ENCODE measurements at places on chromosomes 7 and 10. TPM values are rescaled to one million over a fixed set of nuclear protein-coding genes. Genes with fewer than 3 reads are reported as not detected.

Gene SH2D4B
- not detected for total RNA-seq

- peak; percentile 67 for DNase-seq
Measured at GRCh38 chr7:45568536-45569289, 5.5 kb upstream of the ADCY1 start.

DNA sequence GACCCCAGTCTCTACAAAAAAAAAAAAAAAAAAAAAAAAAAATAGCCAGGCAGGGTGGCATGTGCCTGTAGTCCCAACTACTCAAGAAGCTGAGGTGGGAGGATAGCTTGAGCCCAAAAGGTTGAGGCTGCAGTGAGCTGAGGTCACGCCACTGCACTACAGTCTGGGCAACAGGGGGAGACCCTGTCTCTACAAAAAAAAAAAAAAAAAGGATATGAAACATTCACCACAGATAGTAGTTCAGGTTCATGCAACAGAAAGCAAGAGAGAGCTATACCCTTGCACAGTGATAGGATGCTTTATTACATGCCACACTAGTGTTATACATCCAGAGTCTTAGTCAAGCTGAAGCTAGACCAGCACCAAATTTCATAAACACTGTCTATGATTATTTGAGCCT is 148.4 kb upstream of the KAT6B start:
- no peak for DNase-seq

Gene RBM28
- total RNA-seq, result 34.9 TPM

GRCh38 chr7:4851459-4852422 is 10.1 kb downstream of the PAPOLB start:
- DNase-seq, result peak; percentile 31

DNA sequence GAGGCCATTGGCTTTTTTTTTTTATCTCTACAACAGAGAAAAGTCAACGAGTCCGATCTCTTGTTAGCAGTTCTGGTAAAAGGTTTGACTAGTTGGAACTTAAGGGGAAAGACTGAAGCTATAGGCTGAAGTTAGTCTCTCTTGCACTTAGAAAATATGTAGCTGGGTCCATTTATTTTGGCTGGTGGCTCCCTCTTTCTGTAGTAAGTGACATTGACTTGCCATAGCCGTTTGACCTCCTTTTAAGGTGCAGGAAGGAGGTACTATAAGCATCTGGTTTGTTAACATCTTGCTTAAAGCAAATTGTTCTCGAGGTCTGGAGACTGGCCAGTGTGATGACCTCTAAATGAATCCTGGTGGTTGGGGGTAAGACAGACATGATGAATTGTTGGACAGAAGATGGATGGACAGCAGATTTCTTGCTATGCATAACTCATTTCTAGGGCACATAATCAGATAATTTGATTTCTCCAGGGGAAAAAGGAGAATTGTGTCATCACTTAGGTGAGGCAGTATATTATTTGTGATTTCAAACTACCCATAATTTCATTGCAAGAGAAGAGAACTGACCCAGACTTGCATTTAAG is 356.3 kb upstream of the GALNT17 start:
- DNase-seq, result no peak

- peak; percentile 83 for DNase-seq
Measured at GRCh38 chr10:30980951-30981616, 50.6 kb downstream of the ZNF438 start.

Gene TUBGCP2
- 49.1 TPM for total RNA-seq

DNA sequence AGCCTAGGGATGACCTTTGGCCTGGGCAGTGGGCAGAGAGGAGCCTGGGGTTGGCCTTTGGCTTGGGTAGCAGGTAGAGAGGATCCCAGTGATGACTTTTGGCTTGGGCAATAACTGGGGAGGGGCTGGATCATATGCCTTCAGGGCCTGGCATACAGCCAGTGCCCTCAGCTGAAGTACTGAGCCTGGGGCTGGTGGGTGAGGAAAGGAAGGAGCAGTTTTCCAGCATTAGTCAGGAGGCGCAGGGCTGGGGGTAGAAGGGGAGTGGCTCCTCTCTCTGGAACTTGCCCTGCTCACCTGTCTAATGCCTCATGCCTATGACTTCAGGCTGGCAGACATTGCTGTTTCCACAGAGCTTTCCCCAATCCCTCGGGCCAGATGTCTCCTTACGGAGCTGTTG is 15.2 kb upstream of the COMTD1 start:
- DNase-seq, result peak; percentile 53

GRCh38 chr7:4713183-4713784 is 31.2 kb downstream of the FOXK1 start:
- DNase-seq, result peak; percentile 82

DNA sequence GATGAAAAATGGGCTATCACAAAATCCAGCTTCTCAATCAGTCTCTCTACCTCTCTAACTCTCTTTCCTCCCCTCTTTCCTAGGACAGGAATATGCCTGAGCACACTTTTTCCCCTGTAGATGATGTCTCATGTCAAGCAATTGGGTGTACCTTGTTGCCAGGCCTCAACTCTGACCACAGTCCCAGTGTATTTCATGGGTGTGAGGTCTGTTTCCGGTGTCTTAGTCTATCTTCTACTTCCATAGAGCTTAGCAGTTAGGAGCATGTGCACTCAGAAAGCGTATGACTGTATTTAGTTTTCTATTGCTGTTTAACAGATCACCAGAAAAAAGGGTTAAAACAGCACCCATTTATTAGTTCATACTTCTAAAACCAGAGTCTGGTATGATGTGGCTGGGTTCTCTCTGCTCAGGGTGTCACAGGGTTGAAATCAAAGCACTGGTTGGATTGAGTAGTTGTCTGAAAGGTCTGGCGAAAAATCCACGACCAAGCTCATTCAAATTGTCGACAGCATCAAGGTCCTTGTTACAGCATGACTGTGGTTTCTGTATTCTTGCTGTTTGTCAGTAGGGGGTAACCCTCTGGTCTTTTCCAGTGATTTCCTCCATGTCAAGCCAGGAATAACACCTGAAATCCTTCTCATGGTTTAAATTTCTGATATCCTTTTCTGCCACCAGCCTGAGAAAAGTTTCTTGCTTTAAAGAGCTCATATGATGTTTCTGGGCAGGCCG is 130.0 kb downstream of the THSD7A start:
- no peak for DNase-seq

Gene BAIAP2L1
- total RNA-seq, result 27.4 TPM

DNA sequence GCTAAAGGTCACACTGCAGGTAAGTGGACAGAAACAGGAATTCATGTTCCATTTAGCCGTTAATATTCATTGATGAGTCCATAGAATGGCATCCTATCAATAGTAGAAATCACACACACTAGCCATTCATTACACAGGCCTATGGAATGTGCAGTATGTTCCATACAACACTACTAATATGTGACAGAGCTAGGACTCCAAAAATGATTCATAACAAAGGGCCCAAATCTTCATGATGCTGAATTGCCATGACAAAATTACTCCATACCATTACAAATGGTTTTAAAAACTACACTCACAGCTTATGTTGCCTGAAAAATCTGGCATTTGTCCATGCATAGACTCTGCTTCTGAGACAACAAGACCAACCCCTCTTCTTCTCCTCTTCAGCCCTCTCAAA is 549.1 kb downstream of the XPNPEP1 start:
- no peak for DNase-seq

GRCh38 chr10:72108830-72109635 is 20.7 kb upstream of the SPOCK2 start:
- DNase-seq, result no peak

DNA sequence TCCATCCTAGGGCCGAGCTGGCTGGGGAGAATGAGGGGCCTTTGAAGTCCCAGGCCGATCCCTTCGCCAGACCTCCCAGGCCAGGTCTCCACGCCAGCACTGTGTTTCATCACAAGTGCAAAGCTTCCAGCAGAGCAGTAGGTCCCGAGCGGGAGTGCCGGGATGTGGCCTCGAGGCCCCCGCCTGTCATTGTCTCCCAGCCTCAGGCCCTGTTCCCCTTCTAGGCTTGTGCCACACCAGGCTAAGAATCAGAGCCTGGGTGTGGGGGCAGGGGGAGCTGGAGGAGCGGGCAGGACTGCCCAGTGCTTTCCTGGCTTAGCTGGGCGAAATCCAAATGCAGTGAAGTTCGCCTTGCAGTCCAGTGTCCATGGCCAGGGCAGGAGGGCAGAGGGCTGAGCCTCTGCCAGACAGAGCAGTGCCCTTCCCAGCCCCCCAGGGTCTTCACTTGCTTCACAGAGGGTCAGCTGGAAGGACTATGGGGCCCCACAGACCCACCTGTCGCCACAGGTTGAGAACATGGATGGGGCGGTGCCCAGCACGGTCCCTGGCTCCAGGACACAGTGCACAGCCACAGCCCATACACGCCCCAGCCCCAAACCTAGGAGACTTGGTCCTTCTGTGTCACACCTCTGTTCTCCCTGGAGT is 20.2 kb upstream of the PFKFB3 start:
- DNase-seq, result no peak

DNA sequence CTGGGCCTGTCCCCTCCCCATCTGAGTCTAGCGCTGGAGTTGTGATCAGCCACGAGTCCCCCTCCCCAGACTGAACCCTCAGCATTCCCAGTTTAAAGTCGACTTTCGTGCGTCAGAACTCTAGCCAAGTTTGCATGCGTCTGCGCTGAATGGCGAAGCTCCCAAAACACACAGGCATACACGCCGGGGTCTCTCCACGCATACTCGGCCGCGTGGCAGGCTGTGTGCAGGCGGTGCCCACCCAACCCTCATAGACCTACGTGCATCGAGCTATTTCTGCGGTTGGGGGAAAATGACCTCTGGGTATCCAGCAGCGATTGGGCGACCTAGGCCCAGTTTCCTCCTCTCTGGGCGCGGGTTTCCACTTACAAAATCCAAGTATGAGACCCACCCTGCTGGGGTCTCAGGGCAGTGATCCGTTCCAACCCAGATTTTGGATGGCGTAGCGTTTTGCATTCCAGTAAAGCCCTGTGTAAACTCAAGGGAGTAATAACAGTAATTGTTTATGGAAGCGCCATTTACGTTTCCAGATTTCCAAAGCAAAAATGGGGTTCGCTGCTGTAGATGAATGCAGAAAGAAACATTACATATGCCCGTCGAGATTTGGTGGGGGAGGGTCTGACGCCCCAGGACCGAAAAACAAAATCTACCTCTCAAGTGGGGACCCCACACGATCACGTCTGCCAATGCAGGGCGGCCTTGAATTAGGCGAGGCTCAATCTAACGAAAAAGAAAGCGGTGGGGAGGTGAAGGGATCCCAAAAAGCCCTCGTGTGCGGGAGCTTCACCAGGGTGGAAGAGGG is 2.0 kb upstream of the HMX3 start:
- DNase-seq, result no peak

DNA sequence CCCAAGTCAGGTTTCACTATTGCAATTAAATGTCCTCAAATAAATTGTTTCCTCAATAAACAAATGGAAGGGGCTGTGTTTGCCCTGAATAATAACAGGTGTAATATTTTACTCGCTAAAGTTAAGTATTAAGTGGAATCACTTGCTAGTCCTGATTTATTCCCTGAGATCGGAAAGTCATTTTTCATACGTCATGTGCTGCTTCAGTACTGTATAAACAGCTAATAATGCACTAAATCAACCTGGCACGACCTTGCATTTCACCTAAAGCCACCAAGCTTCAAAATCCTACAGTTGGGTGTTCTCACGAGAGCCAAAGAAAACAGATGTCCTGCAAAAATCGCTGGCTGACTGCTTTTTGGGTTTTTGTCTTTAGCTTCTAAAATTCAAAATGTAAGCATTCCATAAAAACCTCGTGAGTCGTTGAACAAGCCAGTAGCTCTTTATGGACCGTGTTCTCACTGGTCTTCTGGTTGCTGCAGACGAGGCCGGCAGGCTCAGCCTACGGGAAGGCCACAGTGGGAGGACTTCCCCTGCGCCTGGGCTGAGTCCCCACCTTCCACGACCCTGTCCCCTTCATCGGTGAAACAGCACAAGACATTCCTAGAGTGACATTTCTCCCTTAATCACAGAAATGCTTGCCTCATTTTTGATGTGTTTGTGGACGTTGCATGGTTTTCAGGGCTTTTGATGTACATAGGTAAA is 17.9 kb upstream of the MNX1 start:
- DNase-seq, result peak; percentile 11

Gene MYO3A
- 2.6 TPM for total RNA-seq

Gene MOGAT3
- not detected for total RNA-seq

Gene FRMPD2
- total RNA-seq, result not detected

- DNase-seq, result no peak
Measured at GRCh38 chr7:13904689-13905088, 84.8 kb downstream of the ETV1 start.

Data from suprapubic skin (tissue), 4 donors.